ENCODE measurements at places on chromosomes 5 and 9.

GRCh38 chr5:130964231-130965202, 200.5 kb downstream of the HINT1 start:
- no peak for DNase-seq

- no peak for DNase-seq
Observed at GRCh38 chr9:131732061-131732526, 7.8 kb downstream of the RAPGEF1 start.

DNA sequence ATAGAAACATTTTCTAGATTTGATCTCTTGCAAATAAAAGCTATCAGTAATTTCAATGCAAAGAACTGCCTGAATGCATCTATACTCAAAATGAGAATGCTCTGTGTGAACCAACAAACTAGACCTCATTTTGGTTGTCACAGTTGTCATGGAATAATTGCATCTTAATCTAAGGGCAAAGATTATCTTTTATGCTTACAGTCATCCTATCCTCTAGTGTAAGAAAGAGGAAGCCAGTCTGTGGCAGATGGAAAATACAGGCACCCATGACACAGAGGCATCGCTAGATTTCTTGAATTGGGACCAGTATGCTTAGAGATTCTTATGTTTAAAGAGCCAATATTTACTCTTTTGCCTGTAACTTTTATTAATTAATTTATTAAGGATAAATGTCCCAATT, 95.0 kb downstream of the MACIR start:
- no peak for DNase-seq

- DNase-seq = no peak
Observed at GRCh38 chr5:1027631-1028441, 19.2 kb downstream of the NKD2 start.

- no peak for DNase-seq
Observed at GRCh38 chr5:53099546-53099945, 10.0 kb downstream of the MOCS2 start.

GRCh38 chr9:128714586-128715435, 9.1 kb downstream of the ZDHHC12 start:
- no peak for DNase-seq

GRCh38 chr9:129850821-129851550, 15.7 kb downstream of the USP20 start:
- no peak for DNase-seq

DNA sequence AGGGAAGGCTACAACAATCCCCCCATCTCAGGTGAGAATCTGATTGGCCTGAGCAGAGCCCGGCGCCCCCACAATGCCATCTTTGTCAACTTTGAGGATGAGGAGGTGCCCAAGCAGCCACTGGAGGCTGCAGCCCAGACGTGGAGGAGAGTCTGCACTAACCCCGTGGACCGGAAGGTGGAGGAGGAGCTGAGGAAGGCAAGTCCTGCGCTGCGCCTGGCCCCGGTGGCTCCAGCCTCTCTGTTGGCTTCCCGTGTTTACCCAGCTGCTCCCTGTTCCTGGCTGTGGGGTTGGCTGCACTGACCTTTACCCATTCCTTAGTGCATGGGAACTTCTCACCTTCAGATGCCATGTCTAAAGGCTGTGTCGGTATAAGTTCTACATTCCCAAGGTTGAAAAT, 11.0 kb upstream of the CEL start:
- no peak for DNase-seq

GRCh38 chr5:114360357-114360756, 1.5 kb upstream of the KCNN2 start:
- DNase-seq = no peak
